Suprapubic skin (tissue), 4 donors: ENCODE measurements at places on chromosomes 5 and 9. TPM values are rescaled to one million over a fixed set of nuclear protein-coding genes. Genes with fewer than 3 reads are reported as not detected.

SHC3 gene
- 1.7 TPM for total RNA-seq

RGS7BP gene
- total RNA-seq = not detected

TMEM174 gene
- not detected for total RNA-seq

MYORG gene
- 8.8 TPM for total RNA-seq

F12 gene
- total RNA-seq = 18.4 TPM

TMEM252 gene
- total RNA-seq = not detected

TTC1 gene
- total RNA-seq = 39.1 TPM

MEGF9 gene
- total RNA-seq = 58.1 TPM
